Fibroblast of skin of right quadriceps (primary cell): ENCODE measurements at places on chromosomes 2 and 18.

DNA sequence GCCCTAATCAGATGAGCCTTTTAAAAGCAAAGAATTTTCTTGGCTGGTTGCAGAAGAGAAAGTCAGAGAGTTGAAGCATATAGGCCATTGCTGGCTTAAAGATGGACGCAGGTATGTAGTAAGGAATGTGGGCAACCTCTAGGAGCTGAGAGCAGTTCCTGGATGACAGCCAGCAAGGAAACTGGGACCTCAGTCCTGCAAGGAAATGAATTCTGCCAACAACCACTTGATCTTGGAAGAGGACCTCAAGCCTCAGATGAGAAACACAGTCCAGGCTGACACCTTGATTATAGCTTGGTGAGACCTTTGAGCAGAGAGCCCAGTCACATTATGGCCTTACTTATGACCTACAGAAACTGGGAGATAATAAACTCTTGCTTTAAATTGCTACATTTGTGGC, 15.7 kb downstream of the PHOSPHO2 start:
- DNase-seq: no peak

GRCh38 chr2:16129716-16130540, 189.6 kb downstream of the MYCN start:
- no peak for DNase-seq

DNA sequence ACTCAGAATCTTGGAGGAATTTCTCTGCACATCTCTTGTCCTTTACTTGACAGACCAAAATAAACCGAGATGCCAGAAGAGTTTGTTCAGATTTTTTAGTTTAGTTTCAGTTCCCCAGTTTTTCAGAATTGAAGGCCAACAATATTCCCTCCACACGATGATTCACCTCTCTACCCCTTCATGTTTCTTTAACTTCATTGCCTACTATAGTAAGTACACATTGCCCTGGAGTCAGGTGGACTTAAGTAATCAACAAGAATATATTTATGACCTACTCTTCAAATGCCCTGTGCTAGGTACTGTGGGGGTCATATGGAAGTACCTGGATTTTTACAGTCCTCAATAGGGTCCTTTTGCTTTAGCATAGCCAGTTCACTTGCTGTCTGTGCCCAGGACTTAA, 79.6 kb upstream of the CTLA4 start:
- no peak for DNase-seq

- no peak for DNase-seq
Measured at GRCh38 chr2:233225230-233226068, 26.0 kb upstream of the ATG16L1 start.

- DNase-seq: no peak
Measured at GRCh38 chr2:156803967-156804366, 367.8 kb downstream of the GPD2 start.

- DNase-seq: no peak
Measured at GRCh38 chr2:68244456-68244855, 7.9 kb downstream of the PPP3R1 start.

DNA sequence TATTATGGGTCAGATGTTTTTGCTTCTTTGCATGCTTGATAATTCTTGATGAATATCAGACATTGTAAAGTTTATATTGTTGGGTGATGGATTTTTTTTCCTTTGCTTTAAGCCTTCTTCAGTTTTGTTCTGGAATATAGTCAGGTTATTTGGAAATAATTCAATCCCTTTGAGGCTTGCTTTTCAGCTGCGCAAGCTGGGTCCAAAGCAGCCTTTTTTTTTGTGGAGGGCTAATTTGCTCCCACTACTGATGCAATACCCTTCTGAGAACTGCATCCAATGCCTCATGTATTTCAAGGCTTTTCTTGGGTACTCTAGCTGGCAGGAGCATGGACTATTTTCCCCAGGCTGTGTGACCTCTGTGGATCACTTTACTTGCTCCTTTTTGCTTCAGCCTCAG, 245.9 kb downstream of the AGPS start:
- DNase-seq: no peak
